ENCODE measurements at places on chromosomes 12 and 14.

GRCh38 chr12:94990222-94990621 is 13.3 kb downstream of the NDUFA12 start:
- DNase-seq = no peak

- no peak for DNase-seq
Observed at GRCh38 chr14:103366741-103367140, 18.5 kb upstream of the MARK3 start.

DNA sequence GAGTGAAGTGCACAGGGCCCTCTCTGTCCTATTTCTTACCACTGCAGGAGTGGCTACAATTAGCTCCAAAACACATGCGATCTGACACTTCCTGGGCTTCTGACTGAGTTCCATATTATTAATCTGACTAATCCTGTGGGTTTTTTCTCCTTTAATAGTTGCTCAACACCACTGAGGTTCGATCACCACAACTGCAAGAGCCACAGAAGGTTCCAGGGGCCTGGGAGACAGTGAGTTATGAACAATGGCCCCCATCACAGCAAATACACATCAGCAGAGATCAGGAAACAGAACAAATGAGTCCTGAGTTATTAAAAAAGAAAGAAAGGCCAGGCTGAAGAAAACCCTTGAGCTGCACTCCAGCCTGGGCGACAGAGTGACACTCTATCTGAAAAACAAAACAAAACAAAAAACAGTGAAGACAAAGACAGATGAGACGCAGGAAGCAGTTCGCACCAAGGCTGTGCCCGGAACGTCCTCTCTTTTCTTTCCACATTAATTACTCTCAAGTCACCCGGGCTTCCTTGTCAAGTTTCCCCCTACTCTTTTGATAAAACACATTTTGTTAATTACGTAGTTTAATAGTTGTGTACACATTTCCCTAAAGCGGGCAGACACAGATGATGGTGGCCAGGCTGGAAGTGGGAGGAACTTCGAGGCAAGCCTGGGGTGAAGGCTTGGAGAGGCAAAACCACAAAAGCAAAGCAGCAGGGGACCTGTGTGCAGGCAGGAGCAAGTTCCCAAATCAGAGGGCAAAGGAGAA is 42.7 kb downstream of the CDC42BPB start:
- no peak for DNase-seq

- DNase-seq = no peak
Observed at GRCh38 chr14:83842547-83842946, 1687.4 kb upstream of the FLRT2 start.

GRCh38 chr14:74586681-74587362 is 25.2 kb downstream of the LTBP2 start:
- no peak for DNase-seq

DNA sequence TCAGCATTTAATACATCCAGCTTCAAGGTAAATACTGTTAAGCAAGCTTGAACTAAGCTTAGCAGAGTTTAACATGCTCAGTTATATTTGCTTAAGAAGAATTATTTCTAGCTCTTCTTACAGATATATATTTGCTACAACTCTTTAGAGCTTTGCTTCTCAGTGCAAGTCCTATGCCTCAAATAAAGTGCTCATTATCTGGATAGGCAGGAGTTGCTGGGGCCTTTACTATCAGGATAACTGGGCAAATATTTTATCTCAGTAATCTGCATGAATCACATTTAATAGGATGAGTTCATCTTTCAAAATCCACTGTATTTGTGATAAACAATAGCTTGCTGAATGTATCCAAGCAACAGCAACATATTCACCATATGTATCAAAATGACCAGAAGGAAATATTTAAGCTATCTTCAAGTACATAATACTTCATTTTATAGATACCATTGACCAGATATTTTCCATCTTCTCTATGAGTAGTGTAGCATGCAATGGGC is 187.6 kb downstream of the NOVA1 start:
- DNase-seq = no peak

GRCh38 chr14:37147310-37147880 is 25.0 kb downstream of the SLC25A21 start:
- DNase-seq = no peak

- no peak for DNase-seq
Observed at GRCh38 chr14:100030452-100031153, 34.6 kb upstream of the EVL start.

- no peak for DNase-seq
Observed at GRCh38 chr14:92389598-92390158, 66.7 kb downstream of the SLC24A4 start.

GRCh38 chr14:51872396-51872795 is 12.0 kb downstream of the GNG2 start:
- no peak for DNase-seq

DNA sequence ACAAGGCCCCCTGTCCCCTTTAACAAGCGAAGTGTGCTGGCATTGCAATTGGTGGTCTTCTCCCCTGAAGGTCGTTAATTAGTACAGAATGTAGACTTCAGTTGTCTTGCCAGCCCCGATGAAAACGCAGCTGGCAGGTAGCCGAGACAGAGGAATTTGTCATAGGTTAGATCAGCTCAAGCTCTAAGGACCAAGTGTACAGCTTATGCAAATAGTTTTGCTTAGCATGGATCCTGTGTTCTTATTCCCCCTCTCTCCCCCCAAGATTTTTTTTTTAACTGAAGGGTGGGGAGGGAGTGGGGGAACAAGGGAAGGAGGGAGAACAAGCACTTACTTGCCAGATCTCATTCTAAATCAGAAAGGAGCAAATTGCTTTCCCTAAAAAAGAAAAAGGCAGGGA is 58.6 kb upstream of the PARP11 start:
- DNase-seq = no peak

DNA sequence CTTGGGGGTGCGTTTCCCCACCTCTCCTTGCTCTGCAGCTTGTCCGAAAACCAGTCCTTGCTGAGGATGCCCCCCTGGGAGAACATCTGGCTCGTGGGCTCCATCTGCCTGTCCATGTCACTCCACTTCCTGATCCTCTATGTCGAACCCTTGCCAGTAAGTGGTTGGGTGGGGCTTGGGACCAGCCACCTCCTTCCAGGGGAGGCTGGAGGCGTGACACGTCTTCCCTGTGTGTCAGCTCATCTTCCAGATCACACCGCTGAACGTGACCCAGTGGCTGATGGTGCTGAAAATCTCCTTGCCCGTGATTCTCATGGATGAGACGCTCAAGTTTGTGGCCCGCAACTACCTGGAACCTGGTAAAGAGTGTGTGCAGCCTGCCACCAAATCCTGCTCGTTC is 57.5 kb downstream of the ANAPC7 start:
- DNase-seq = no peak
